Skeletal muscle cell (primary cell): ENCODE measurements at places on chromosomes 7 and 10.

- DNase-seq, result no peak
Observed at GRCh38 chr7:145916776-145917175, 199.8 kb upstream of the CNTNAP2 start.

- DNase-seq, result no peak
Observed at GRCh38 chr10:31706464-31707092, 222.1 kb downstream of the ARHGAP12 start.

DNA sequence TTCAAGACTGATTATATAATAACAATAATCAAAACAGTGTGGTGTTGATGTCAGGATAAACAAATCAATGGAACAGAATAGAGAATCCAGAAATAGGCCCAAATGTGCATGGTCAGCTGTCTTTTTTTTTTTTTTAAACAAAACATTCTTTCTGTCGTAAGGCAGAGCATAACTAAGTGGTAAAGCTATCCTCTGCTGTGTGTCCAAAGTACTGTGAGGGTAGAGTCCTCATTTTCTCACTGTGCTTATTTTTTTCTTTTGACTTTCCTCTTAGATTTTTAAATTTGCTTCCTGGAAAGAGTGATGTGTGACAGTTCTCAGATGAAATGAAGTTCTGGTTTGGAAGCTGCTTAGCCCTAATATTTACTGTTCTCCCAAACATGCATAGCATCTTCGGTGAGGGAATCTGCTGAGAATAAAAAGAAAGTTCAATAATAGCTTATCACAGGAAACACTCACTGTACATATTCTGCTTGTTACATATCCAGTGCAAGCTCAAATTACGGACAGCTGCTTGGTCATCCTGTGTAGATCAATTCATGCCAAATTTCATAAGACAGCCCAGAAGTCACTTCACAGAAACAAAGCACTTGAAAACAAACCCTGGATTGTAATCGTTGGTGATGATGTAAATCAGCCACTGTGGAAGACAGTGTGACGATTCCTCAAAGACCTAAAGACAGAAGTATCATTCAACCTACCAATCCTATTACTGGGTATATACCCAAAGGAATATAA is 423.9 kb downstream of the NEBL start:
- DNase-seq, result peak; percentile 51

- DNase-seq, result no peak
Observed at GRCh38 chr10:114257498-114257897, 18.4 kb downstream of the VWA2 start.

DNA sequence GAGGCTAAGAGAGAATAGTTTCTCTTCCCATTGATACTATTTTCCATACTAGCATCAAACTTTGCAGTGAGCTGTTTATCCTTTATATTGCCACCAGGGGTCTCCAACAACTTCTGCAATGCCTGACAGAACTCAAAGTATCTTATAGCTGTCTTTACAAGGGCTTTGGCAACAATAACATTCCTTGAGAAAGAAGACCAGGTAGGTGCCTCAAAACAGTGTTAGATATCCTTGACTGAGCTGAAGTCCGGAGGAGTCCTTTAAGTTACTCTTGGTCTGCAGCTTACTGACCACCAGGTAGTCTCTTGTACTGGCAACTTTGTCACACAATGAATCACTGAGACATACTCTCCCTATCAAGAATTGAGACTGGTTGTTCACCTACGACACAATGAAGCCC is 30.0 kb upstream of the TES start:
- DNase-seq, result no peak

- DNase-seq, result no peak
Observed at GRCh38 chr7:38775506-38776175, 133.3 kb downstream of the VPS41 start.

DNA sequence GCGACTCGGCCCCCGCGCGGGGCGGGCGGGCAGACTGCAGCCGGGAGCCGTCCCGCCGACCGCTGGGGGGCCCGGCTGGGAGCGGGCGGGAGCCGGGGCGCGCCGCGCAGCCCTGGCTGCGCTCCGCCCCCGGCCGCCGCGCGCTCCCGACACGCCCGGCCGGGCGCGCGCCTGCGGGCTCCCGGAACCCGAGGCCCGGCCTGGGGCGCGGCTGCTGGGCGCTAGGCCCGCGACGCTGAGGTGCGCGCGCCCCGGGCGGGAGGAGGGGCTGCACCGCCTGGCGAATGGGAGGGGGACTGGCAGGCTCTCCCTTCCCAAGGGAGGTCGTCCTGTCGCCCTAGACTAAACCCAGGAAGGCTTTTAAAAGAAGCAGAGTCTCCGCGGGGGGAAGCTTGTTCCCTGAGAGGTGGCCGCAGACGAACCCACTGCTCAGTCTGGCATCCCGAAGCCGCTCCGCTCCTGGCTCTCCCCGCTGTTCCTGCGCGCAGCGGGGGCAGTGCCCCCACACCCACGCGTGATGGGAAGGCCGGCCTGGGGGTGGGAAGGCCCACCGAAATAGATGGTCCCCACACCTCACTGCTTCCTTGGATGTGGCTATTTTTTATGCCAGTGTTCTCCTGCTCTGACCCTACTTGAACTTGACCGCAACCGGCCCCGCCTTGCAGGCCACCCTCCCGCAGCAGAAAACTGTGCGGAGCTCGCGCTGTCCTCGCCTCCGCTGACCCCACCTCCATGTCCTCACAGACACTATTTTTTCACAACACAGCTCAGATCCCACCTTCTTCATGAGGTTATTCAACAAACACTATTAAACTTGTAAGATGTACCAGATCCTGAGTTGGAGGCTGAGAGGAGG is at the start of gene VOPP1:
Gene VOPP1, minus strand, starts transcription at position 125 of the 856 bp plus-strand sequence. CDS start 178 bp downstream, outside the sequence.
- DNase-seq, result no peak

GRCh38 chr7:91800389-91800788 is 80.1 kb downstream of the MTERF1 start:
- no peak for DNase-seq

DNA sequence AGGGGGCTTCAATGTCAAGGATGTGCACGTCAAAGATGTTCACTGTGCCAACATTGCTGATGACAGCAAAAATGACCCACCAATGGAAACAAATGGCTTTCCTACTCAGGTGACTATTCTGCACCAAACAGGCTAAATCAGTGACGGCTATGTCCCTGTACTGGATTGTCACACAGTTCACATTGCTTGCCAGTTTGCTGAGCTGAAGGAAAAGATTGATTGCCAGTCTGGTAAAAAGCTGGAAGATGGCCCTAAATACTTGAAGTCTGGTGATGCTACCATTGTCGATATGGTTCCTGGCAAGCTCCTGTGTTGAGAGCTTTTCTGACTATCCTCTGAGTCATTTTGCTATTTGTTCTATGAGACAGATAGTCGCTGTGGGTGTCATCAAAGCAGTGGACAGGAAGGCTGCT is 202.2 kb upstream of the ETV1 start:
- DNase-seq, result peak; percentile 50

DNA sequence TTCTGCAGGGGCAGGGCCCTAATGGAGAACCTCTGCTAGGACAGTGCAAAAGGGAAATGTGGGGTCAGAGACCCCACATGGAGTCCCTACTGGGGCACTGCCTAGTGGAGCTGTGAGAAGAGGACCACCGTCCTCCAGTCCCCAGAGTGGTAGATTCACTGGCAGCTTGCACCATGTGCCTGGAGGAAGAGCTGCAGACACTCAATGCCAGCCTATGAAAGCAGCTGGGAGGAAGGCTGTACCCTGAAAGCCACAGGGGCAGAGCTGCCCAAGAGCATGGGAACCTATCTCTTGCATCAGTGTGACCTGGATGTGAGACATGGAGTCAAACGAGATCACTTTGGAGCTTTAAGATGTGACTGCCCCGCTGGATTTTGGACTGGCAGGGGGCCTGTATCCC is 20.3 kb upstream of the GNAT3 start:
- no peak for DNase-seq

DNA sequence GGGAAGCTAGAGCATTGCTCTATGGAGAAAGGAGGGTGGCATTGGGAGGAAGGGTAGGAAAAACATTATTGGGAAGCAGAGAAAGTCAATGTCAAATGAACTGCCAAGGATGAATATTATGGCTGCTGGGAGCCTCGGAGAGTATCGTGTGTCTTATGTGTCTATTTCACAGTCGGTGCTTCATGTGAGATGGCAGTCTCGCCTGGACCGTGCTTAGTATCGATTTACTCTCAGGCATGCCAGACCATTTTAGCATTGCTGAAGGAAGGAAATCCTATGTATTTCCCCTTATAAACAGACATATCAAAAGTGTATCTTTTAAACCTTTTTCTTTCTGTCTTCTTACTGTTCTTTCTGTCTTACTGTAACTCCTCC is 612.6 kb downstream of the AUTS2 start:
- DNase-seq, result no peak

DNA sequence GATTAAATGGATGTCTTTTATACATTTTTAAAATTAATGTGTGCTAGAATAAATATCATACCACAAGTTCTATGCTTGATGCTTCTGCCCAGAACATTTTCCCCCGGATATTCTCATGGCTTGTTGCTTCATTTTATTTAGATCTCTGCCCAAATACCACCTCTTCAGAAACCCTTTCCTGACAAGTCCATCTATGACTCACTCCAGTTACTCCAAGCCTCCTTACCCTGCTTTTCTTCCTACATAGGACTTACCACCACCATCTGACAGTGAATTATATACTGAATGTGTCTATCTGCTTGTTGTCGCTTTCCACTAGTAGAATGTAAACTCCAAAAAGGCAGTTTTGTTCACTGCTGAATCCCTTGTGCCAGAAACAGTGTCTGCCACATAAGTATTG is 19.1 kb upstream of the ERVW-1 start:
- DNase-seq, result peak; percentile 9

GRCh38 chr7:43511769-43512515 is 71.0 kb upstream of the STK17A start:
- no peak for DNase-seq

DNA sequence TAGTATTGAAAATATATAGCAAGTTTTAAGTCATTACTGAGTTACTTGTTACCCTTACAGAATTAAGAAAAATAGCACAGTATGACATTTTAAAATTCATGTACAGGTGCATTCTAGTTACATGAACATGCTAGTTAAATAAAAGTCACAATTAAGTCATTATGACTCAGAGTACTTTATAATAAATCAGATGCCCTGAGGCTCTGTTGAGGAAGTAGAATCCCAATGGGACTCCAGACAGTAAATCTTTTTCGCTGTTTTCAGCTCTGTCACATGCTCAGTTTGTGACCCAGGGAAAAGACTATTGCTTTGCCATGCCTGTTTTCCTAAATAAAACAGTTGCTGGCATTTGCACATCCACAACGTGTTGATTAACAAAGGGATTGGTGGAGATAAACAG is 21.0 kb downstream of the NUDT13 start:
- DNase-seq, result no peak

GRCh38 chr10:87915989-87916388 is 52.6 kb downstream of the PTEN start:
- DNase-seq, result peak; percentile 17

GRCh38 chr7:138606236-138606635 is 94.9 kb downstream of the SVOPL start:
- DNase-seq, result no peak

DNA sequence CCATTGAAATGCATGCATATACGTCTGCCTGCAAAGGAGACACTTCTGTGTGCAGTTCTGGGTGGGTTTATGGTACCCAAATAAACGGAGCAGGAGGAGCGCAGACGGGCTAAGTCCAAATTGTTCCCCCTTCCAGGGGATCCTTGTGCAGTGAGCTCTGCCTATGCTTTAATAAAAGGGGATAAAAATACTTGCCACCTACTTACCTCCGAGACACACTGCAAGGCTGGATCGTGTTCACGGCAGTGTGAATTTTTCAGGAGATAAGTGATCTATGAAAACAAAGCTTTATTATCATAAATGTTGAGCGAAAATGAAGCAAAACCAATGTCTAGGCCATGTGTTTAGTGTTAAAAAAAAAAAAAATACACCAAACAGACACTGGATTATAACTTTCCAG is 308.8 kb upstream of the AOAH start:
- DNase-seq, result no peak

DNA sequence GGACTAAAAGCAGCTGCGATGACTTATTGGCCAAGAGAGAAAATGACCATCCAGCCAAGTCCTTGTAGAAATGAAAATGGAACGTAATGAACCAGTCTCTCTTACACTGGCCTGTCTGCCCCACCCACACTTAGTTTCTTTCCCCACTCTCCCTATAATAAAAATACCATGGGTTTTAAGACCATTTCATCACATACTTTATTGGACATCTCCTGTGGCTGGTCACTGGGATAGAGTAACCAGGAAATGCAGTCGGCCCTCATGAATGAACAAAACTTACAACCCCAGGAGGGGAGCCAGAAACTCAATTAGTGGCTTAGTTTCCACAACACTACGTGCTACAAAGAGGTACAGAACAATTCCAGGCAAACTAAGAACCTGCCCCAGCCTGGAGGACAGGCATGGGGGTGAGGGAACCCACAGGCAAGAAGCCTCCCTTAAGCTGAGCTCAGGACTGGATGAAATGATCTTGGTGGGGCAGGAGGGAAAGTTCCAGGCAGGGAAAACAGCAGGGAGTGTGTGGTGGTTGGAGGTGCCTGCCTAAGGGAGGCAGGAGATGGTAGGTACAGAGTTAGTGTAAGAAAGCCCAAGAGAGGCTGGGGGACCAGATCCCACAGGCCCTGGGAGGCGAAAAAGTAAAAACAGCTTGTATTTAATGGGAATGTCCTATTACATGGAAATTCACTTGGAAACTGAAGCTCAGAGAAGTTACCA is 29.6 kb downstream of the MKI67 start:
- no peak for DNase-seq

DNA sequence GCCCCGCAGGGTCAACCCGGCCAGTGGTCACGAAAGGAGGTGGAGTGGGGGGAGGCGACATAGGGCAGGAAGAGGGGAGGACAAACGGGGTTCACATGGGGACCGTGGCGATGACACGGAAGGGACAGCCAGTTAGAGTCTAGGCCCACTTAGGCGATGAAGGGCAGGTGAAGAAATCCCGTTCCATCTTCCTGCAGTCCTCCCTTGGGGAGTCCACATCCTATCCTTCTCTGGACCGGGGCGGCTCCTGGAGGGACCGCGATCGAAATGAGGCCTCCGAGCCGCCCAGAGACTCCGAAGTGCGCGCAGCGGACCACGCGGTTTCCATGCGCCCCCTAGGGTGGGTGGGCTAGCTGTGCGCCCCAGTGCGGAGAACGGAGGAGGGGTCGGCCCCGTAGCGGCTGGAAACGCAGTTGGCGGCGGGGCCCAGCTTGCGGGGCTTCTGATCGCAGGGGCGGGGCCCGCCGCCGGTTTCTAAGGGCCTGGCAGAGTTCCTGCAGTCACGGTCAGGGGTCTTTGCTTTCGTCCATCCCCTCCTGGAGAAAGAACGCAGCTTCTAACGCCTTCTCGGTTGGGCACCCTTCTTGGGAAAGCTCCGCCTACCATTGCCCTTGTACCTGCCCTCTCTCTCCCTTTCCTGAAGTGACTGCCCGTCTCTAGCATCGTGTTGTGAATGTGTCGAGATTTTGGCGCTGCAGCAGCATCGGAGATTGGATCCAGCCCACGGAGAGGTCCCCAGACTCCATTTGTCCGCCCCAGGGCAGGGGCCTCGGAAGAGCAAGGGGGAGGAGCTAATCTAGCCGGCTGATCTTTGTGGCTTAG is 17.9 kb upstream of the TMEM225B start:
- no peak for DNase-seq
